ENCODE measurements at places on chromosomes 7 and 10.

- no peak for DNase-seq
Measured at GRCh38 chr7:45198986-45199385, 41.4 kb downstream of the RAMP3 start.

- no peak for DNase-seq
Measured at GRCh38 chr10:11551916-11552602, 59.4 kb downstream of the USP6NL start.

- no peak for DNase-seq
Measured at GRCh38 chr7:140989068-140989467, 25.7 kb downstream of the MRPS33 start.

DNA sequence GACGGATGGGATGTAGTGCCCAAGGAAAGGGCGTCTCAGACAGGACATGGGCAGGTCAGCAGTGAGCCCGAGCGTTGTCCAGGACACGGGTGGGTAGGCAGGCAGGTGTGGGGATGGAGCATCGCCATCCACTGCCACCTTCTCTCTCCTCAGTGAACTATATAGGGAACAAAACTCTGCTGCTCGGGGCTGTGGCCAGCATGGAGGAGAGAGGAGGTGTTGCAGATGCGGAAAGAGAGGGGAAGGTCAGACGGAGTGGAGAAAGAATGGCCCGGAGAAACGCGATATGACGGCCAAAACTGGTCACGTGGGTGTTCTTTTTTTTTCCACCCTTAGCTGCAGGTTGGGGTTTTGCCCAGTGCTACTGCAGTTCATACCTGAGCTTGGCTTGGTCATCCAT lies 71.2 kb downstream of the GRID1 start:
- no peak for DNase-seq

- no peak for DNase-seq
Measured at GRCh38 chr7:134699021-134699818, 52.6 kb downstream of the BPGM start.

- DNase-seq: no peak
Measured at GRCh38 chr7:820341-820740, 11.9 kb upstream of the SUN1 start.

DNA sequence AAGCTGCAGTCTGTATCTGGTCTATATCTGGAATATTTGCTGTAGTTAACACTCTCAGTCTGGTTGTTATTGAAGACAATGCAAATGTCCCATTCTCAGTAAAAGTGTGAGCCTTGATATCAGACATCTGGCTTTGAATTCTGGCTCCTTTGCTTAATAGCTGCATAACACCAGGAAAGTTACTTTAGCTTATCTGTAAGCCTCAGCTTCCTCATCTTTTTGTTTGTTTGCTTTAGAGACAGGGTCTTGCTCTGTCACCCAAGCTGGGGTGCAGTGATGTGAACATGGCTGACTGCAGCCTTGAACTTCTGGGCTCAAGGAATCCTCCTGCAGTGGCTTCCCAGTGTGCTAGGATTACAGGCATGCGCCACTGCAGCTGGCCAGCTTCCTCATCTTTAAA lies 41.3 kb downstream of the CNNM2 start:
- no peak for DNase-seq

GRCh38 chr7:89060234-89060633 lies 264.7 kb upstream of the TEX47 start:
- DNase-seq: no peak

DNA sequence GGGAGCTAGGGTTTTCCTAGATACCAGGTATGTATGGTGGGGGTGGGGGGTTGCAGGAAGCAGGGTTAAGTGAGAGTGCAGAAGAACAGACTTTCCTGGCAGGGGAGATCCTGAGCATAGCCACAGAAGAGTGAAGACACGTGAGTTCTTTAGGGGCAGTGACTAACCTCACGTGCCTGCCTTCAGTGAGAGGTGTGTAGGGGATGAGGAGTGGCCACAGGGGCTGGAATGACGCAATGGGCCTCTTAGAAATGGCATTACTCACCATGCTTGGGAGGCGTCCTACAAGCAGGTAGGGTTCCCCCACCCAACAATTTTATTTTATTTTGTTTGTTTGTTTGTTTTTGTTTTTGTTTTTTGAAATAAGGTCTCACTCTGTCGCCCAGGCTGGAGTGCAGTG lies 698.6 kb upstream of the NRP1 start:
- DNase-seq: no peak

DNA sequence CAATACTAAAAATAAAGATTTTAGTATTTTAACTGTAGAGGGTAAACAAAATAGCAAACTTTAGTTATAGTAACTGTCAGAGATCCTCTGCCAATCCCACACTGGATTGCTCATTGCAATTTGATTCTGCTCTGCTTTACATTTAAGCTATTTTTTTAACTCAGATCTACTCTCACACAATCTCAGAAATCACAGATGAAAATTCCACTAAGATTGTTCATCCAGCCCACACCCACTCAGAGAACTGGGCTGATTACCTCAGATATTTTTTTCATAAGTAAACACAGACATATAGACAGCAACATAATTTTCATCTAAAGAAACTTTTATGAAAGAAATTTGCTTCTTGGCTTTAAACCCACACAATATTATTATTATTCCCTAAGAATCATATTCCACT lies 7.0 kb downstream of the OSBPL3 start:
- no peak for DNase-seq

DNA sequence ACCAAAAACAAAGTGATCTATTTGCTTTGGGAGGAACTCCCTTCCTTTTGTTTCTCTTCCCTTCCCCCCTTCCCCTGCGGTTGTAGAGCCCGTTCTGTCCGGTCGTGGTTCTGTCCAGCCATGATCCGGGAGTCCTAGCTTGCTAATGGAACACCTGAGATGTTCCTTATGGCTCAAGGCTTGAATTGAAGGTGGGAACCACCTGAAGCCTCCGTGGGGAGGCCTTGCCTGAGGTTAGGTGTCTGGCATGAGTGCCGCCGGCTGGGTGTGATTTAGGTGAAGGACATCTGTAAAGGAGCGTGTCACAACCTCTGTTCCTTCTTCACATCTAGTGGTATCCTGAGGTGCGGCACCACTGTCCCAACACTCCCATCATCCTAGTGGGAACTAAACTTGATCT lies 46.2 kb downstream of the DAGLB start:
- DNase-seq: no peak

GRCh38 chr7:80781146-80781545 lies 137.7 kb downstream of the SEMA3C start:
- no peak for DNase-seq

DNA sequence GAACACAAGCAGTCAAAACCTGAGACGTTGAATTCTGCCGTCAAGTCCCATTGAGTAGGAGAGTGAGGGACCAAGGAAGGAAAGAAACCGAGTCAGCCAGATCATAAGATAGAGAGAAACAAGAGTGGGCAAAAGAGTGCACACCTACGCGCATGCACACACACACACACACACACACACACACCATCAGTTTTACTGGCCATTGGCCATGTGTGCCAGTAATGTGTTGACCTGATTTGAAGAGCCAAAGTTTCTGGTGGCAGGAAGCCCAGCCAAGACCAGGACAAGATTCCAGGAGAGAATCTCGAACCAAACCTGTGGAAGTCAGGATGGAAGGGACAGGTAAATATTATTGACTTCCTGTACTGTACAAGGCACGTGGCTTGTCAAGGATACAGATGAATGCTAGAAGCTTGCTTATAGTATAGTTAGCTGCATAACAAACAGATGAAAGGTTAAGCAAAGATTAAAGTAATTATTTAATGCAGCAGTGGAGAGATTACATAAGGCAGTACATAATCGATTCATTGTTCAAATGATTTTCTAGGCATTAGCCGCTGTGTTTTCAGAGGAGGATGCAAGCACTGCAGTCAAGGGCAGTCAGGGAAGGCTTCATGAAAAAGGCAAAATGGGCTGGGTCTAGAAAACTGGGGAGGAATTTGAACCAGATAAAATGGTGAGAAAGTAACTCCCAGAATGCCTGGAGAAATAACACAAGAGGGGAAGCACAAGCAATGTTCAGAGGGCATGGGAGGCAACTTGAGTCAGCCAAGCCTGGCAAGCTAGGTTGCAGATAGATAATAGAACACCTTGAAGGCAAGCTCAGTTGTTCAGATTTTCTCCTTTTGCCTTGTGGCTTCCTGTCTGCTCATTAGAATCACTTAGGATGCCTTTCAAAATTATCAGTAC lies 2.7 kb upstream of the HYCC1 start:
- no peak for DNase-seq

DNA sequence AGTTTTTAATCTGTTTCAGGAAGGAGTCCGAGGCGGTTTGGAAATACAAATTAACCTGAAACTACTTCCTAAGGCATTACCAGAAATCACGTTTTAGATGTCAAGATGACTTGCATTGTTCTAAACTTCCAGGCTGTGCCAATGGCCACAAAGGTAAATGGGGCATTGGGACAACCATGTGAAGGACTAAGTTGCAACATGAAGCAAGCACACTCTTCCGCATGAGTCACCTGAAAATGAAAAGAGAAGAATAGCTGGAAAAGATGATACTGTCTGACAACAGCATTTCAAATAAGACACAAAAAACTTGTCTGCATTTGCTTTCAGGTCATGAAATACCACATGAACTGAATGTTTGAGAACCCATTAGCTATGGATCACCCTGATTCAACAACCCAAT lies 262.1 kb downstream of the AHR start:
- no peak for DNase-seq

- no peak for DNase-seq
Measured at GRCh38 chr10:94490789-94491039, 54.9 kb upstream of the HELLS start.

GRCh38 chr10:114029655-114030054 lies 14.0 kb upstream of the ADRB1 start:
- DNase-seq: no peak

GRCh38 chr10:9508606-9509005 lies 1454.1 kb downstream of the GATA3 start:
- no peak for DNase-seq

GRCh38 chr10:69078311-69078710 lies 9.6 kb upstream of the SRGN start:
- DNase-seq: no peak

GRCh38 chr7:30984359-30985107 lies 20.8 kb downstream of the GHRHR start:
- DNase-seq: no peak

- DNase-seq: no peak
Measured at GRCh38 chr10:28842321-28842720, 165.0 kb downstream of the BAMBI start.

DNA sequence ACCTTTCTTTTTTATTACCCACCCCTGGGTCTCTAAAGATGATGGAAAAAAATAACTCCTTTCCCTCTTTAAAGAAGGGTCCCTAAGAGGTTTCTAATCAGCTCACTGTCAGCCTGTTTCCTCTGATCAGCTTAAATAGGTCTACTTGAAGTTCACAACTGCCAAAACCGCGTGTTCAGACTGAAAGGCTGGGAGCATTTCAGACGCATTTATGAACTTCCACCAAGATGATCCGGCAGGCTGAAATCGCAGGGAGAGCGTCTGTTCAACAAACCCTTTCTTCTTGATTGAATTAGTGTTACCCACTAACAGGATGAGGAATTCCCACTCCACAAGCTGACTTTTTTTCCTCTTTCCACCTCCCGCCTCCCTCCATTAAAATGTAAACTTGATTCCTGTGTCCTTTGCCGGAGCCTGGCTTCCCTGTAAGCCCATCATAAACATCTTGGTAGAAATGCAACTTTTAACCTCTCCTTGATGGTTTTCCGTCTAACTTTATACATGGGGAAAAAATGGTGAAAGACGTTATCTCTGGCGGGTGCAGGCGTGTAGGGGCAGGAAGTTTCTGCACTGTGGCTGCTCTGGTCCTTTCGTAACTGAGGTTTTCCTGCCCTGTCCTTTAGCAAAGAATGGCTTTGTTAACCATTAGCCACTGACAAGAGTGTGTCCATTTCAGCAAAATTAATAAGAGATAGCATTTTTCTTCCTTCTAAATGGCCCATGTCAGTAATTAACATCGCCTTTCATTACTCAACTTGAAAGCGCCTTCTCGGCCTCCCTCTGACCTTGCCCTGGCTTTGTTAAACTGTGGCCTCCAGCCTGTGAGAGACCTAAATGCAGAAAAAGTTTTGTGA lies 130.7 kb downstream of the BAMBI start:
- no peak for DNase-seq

- DNase-seq: no peak
Measured at GRCh38 chr10:85635650-85636049, 730.9 kb downstream of the GRID1 start.

DNA sequence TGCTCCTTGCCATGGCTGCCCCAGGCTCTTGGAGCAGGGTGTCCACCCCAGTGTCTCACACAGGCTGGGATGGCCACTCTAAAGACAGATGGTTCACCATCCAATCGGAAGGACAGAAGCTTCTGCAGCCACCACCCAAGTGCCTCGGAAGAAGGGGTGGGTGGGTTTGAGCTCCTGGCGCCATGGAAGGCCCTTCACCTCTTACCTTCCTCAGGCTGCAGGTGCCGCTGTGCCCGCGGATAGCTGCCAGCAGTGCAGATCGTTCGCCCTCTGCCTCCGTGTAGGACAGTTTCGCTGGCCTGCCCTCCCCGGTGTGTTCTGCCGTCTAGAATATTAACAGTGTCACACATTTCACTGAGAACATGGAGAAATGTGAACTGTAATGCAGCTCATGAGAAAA lies 243.6 kb upstream of the GRB10 start:
- DNase-seq: no peak

DNA sequence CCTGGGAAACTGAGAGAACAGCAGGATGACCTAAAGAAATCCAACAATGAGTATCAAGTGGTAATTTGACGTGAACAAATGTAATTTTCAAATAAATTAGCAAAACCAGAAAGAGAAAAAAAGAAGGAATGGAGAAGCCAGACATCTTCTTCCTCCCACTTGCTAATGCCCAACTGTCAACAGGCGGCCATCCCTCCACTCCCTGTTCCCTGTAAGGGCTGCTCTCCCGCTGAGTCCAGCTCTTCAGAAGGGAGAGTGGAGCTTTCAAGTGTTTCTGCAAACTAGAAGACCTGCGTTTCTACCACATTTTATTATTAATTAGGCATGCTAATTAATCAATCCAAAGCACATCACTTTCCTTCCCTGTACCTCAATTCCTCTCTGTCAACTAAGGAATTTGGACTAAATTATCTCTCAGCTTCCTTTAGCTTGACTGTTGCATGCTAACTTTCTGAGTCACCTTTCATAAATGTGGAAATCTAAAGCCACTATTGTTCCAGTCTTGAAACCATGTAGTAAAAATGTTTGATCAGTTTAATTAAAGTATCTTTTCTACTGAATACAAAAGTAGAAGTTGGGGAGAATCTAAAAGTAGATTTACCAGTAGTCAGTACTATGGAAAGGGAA lies 48.4 kb upstream of the CUL1 start:
- no peak for DNase-seq

DNA sequence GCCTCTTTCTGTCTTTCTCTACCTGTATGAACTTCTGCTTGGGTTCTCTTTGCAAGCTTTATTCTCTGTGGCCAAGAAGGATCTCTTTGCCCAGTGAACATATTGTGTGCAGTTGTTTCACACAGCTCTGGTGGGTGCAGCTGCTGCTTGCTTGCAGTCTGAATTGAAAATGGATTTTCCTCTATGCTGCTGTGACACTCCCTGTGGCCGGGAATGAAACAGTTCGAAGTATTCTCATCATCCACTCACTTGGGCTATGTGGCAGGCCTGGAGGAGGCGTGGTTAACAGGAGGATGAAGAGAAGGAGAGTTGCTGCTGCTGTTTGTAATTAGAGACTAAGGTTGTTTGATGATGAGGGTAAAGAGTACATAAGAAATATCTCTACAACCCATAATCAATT lies 28.4 kb upstream of the ITGA8 start:
- DNase-seq: no peak

GRCh38 chr7:106773228-106773627 lies 91.9 kb upstream of the PIK3CG start:
- DNase-seq: no peak

Data from activated CD8-positive, alpha-beta memory T cell treated with anti-CD3 and anti-CD28 coated beads for 1 hour (primary cell).